ENCODE measurements at places on chromosomes 1 and 21.

- no peak for DNase-seq
These were observed 88.0 kb upstream of the WLS start for GRCh38 chr1:68320349-68320748.

GRCh38 chr1:53090227-53091147, 28.5 kb downstream of the PODN start:
- no peak for DNase-seq

DNA sequence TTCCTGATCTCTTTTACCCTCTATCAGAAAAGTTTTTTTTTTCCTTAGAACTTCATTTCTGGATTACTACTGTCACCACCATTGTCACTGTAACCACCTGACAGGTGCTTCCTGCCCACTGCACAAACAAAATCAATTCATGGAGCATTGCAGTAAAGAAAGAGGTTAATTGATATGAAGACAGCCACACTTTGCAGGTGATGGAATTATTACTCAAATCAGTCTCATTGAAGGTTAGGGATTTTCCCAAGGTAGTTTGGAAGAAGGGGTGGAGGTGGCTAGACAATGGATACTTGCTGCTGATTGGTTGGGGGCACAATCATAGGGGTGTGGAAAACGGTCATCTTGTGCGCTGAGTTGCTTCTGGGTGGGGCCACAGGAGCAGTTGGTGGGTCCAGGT, 230.8 kb upstream of the CACYBP start:
- DNase-seq, result no peak

DNA sequence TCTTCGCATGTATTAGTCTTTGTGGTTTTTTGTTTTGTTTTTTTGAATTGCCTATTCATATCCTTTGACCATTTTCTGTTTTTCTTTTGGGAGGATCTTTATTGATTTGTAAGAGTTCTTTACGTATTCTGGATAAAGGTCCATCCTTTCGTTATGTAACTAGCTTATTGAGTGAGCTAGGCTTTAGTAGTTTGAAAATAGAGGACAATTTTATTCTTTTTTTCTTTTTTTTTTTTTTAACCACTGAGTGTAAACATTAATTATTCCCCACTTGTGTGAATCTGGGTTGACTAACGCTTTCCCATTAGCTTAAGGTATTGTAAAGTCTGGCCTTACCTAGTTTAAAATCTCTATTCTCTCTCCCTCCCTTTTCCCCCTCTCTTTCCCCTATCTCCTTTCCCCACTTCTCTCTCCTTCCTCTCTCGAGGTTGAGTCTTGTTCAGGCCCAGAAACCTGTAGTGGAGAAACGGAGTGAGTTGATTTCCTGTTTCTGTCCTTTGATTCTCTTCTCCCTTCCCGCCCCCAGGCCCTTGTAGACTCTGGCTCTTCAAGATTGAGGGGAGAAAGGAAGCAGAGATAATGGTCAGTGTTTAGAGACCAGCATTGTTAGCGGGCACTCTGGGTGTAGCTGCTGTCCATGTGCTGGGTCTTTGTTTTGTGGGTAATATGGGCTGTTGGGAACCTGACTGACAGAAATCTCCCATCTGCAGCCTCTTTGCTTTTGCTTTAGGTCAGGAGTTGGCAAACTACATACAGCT, 1.5 kb downstream of the MORC3 start:
- DNase-seq, result peak; percentile 1

- DNase-seq, result no peak
These were observed 410.0 kb downstream of the TGFB2 start for GRCh38 chr1:218755128-218755527.

GRCh38 chr1:228359613-228360532, 46.8 kb downstream of the TRIM11 start:
- DNase-seq, result no peak

DNA sequence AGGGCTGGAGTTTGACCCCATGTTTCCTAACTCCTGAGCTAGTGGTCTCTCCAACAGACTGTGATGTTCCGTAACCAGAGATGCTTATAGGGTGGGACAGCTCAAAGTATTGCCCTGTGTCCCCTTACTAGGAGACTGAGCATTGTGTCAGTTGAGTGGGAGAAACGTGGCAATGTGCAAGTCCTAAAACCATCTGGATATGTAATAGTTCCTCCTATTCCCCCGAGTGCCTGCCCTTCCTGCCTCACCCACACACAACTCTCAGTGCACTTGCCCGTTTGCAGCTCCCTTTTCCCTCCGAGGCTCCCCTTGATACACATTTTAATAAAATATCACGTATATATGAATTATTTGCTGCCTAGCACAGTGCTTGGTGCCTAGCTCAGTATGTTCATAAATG, 3.4 kb downstream of the PIGV start:
- no peak for DNase-seq

DNA sequence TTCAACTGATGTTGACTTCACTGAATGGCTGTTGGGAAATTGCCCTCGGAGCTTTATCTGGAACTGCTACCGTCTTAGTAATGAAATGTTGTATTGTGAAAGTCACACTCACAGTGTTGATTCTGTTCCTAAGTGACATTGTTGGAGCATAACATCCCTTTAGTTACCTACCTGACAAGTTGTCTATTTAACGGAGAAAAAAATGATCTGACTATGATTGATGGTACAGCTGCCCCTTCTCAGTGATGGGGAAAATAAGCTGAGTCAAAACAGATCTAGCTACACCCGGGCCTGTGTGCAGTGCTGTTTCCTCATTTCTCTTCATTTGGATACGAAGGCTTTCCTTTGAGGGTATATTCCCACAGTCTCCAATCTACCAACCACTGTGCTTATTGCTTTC, 472.3 kb upstream of the BRINP3 start:
- DNase-seq, result no peak

DNA sequence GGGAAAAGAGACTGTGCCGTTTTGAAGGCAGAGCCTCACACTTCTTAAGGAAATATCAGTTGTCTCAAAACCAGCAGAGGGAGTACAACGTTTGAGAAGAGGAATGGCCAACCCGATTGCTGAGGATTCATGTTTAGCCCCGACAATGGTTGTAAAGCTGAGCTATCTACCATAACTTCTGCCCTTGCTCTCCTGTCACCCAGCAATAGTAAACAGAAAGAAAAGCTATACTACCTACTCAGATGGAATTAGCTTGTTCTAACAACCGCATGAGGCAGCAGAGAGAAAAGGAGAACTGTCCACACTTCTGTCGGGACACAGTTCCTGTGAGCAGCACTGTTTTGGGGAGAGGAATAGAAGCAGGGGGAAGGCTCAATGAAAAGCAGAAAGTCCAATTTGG, 91.2 kb downstream of the SLC45A1 start:
- DNase-seq, result no peak

DNA sequence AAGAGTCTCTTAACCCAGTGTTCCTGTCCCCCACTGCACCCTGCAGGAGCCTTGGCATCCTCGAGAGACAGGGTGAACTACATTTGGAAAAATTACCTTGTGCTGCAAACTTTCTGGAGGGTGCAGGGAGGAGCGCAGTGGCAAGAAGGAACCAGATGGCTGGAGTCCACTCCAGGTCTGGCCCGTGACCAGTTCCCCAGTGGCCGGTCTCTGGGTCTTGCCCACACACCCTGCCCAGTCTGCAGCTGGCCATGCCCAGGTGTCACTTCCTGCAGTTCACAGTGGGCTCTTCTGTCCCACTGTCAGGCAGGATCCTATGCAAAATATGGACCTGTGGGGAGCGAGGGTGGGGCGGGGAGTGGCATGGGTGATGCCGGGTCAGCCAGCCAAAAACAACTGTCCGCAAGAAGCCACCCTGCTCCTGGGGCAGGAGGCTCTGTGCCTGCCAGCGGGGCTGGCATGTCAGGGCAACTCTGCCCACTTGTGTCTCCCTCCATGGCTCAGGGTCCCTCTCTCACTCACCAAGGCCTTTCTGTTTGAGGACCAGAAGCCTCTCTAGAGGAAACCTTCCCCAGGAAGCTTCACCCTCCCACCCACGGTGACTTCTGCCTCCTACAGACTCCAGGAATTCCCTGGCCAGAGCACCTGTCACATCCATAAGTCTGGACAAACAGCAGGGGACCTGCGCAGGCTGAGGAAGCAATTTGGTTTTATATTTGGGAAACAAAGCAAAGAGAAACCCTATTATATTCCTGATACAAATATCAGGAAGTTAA, 55.6 kb downstream of the KIF21B start:
- no peak for DNase-seq

DNA sequence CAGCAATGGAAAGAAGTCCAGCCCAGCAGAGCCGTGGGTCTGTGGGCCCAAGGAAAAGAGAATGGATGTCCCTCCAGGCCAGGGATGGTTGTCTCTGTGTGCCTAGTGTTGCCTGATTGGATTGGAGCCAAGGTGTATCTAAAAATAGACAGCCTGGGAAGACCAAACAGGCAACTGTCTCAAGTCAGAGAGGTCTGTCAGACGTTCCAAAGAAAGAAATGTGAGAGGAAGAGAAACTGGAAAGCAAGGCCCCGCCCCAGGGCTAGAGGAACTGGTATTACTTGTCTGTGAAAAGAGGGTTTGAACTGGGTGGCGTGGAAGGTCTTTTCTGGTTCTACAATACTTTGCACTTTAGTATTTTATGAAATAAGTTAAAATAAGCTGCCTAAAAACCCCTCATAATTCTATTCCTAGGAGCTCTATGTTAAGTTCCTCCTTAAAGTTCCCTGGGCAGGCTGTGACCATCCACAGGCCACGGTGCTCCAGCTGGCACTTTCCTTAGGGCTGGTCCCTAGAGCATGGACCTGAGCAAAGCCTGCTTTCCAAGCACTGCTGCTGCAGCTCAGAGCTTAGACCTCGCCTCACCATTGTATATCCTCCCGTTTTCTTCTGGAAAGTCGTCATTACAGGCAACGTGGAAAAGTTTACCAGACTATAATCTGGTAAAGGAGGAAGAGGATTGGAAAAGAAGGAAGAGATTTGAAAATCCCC, 151.6 kb downstream of the DISC1 start:
- no peak for DNase-seq

GRCh38 chr1:31013187-31013864, 52.2 kb downstream of the PUM1 start:
- DNase-seq, result no peak

DNA sequence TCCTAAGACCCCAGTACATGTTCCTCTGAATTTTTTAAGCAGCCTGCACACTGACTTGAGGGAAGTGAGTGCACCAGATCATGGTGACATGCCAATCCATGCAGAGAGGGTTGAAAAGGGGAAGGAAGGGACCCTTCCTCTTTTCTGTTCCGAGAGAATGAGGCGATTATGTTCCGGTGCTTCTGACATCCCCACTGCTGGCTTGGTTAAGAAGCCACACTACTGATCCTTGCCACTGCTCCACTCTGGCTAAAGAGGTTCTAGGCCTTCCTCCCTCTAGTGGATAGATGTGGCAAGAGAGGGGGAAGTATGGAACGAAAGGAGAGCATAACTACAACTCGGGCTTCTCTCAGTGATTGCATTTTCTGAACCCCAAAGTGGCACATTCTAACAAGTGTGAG, 1.8 kb upstream of the CYB5R1 start:
- DNase-seq, result no peak

- DNase-seq, result no peak
These were observed 381.1 kb upstream of the PKN2 start for GRCh38 chr1:88302843-88303486.

DNA sequence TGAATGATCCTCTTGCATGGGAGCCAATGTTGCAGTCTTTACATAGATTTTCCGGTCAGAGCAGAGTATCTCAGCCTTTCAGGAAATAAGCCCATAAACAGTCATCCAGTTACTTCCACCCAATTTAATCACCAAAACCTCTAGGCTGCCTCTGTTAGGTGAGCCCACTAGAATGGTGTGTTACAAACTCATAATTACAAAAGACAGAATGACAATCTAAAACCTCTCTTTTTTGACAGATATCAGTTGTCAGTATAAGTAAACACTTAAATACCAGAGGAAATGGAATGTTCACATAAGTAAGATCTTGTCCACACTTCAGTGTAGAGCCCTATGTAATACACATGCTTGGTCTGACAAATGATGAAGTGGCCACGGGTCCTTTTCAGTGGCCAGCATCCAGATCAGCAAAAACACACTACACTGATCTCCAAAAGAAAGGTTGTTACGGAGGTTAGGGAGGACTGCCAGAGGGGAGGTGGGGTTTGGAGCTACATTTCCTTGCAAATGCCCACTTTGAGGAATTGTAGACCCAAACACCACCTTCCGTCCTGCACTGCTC, 71.3 kb upstream of the FBXO28 start:
- no peak for DNase-seq

- no peak for DNase-seq
These were observed 35.7 kb upstream of the CAP1 start for GRCh38 chr1:40004857-40005256.

DNA sequence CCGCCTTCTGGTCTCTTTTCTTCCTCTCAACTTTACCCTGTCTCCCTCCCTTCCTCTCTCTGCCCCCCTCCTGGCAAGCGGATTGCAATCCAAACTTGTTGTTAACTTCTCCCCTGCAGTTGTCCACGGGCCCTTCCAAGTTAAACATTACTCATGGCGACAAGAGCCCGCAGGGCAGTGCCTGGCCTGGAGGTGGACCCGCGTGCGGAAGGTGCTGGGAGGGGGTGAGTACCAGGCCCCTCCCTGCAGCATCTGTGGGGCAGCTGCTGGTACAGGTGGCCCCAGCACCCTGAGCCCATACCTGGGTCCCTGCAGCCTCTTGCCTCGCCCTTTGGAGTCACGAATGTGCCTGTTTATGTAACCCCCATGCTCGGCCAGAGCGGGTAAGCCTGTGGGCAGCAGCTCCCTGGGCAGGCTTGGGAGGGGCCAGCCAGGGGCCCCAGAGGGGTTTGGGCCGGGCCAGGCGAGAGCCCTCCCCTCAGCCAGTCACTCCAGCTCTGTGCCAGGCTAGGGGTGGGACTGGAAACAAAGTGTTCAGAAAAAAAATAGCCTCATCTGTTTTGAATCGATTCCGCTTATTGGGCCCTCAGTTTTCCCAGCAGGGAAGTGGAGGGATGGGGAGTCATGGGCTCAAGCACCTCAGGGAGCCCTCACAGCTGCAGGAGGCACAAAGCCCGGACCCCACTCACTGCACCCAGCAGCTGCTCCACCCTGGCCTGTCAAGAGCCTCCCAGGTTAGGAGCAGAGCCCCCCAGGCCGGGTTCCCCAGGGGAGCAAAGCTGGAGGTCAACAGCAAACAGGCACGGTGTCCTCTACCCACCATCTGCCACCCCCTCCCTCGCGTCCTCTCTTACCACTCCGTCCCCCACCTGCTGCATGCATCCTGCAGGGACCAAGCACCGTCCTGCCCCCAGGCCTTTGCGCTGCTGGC, 14.0 kb upstream of the FAAP20 start:
- DNase-seq, result no peak

All from stimulated activated naive CD4-positive, alpha-beta T cell treated with Interleukin-2 at 50 U/mL for 16 hours (primary cell).